ENCODE measurements at places on chromosomes 6 and 20.

DNA sequence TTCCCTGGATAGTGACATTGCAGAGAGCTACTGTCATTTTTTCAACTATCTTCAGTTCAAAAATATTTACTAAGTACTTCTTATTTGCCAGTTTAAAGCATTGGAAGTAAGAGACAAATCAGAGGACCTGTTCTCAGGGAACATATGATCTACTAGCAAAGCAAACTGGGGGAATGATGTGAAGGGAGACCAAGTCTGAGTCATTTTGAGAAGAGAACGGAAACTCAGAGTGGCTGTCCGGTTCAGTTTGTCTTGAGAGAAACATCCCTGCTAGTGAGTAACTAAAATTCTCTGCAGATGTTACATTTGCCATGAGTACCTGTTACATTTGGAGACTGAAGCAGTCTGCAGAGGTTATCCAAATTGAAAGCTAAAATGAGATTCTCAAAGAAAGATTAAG lies 118.3 kb downstream of the KCNQ5 start:
- DNase-seq = no peak

DNA sequence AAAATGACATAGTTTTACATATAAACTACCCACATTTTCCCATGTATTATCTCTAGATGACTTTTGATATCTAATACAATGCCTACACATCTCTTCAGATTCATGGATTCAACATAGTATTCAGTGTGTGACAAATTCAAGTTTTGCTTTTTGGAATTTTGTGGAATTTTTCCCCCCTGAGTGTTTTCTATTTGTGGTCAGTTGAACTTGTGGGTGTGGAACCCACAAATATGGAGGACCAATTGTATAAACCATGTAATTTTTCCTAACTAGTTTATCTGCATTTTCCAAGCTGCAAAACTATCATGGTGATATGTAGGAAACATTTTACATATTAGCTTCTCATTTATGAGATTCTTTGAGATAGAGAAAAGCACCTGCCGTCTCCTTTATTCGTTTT lies 374.3 kb upstream of the SOX4 start:
- no peak for DNase-seq

- DNase-seq = no peak
These were observed 141.1 kb upstream of the SGK1 start for GRCh38 chr6:134458857-134459657.

GRCh38 chr6:44057931-44058616 lies 69.2 kb downstream of the MRPL14 start:
- no peak for DNase-seq

- DNase-seq = no peak
These were observed 52.0 kb downstream of the HIVEP1 start for GRCh38 chr6:12064131-12064530.

DNA sequence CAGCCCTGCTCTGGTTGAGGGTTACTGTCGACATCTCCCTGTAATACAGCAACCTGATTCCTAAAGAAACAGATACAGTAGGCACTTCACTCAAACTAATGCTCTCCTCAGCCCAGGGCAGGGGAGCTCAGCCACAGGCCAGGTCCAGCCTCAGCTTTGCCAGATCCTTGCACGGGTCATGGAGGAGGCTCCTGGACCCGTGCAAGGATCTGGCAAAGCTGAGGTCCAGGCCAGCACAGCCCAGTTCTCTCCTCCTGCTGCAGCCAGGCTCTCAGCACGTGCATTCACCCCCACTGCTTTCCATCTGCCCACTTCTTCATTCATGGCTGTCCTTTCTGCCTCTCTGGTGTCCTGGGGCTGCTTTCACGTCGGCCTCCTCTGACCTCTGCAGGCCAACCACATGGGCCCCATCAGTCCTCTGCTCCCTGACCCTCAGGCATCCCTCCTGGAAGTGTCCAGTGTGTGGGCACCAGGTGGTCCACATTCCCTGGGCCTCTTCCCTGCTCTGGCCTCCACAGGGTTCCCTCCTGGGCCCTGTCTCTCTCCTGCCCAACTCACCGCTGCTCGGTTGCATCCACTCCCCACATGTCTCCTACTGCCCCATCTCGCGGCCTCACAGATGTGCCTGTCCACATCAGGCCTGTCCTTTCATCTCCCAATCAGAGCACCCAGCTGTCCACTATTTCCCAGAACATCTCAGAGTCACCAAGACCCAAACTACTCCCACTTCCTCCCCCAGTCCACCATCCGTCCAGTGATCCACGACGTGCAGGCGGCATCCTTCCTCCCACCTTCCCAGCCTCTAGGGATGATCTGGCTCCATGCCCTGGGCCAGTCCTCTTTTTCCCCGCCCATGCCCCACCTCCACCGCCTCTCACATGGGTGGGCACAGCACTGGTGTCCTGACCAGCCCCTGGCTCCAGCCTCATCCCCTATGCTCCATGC lies 11.8 kb upstream of the CD93 start:
- DNase-seq = no peak

DNA sequence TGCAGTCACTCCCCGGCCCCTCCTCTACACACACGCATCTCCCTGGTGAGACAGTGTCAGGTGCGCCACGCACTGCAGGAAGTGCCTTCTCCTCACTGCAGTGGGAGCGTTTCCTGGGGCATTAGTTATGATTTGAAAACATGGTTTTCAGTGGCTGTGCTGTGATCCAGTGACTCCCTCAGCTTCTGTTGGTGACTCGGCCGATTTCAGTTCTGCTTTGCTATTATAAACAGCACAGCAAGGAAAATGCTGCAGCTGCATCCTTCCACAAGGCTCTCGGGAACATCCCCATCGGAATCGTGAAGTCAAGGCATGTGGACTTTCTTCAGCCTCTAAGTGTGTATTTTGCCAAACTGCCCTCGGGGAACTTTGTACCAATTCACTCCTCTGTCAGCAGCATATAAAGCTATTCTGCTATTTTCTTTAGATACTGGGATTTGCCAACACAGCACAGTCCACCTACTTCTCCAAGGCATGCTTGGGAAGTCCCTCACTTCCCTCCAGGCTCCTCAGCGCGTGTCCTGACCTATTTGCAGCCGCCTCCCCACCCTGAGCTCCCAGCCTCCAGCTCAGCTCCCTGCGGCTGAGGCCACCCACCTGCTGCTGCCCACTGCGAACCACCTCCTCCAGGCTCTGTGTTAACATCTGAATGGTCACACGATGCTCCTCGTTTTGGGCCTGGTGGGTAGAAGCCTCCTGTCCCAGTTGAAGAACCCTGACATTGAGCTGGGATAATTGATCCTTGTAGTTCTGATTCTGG lies 54.5 kb downstream of the GINS1 start:
- no peak for DNase-seq

- DNase-seq = no peak
These were observed 115.4 kb upstream of the BTN3A2 start for GRCh38 chr6:26249707-26249956.

DNA sequence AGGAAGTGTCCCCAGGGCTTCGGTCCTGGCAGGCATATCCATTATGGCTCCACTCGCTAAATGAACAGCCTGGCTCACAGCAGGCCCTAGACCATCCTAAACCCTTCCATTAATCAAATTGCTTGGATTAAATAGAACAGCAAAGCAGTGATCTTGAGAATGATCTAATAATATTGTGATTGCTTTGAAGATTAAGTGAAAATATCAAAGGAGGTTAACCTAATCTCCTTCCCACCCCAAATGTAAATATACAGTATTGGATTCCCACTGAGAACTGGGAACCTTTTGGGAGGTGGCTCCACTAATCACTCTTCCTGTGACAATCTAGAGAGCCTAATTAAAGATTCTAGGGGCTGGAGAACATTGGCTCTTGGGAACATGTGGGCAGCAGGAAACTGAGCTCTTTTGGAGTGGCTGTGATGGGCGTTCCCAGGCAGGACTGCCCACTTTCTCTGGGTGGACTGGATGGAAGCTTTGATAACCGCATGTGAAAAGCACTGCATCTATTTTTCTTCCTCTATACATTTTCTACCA lies 68.3 kb upstream of the FRMD1 start:
- no peak for DNase-seq

GRCh38 chr6:63598049-63599036 lies 26.1 kb downstream of the LOC128125822 start:
- peak; percentile 53 for DNase-seq

- DNase-seq = no peak
These were observed 4.1 kb downstream of the SPTLC3 start for GRCh38 chr20:13012886-13013285.
